ENCODE measurements at places on chromosomes 4 and X. TPM values are rescaled to one million over a fixed set of nuclear protein-coding genes. Genes with fewer than 3 reads are reported as not detected.
A peak's percentile ranks its signal among the peaks of the same experiment; 100 is the strongest.

MAGEA4 gene
- not detected for total RNA-seq

FAM53A gene
- 0.54 TPM for total RNA-seq

STATH gene
- not detected for total RNA-seq

CYTL1 gene
- not detected for total RNA-seq

SMAD1 gene
- 0.25 TPM for total RNA-seq

- peaks cover 16% of the 10 kb centered on the region for H3K27me3 ChIP-seq
- no peaks in the 10 kb centered on the region for H3K36me3 ChIP-seq
- no peak overlapping the region for H3K4me3 ChIP-seq
- H3K4me1 ChIP-seq, result no peaks in the 10 kb centered on the region
- DNase-seq, result peak; percentile 33
- no peak overlapping the region for H3K27ac ChIP-seq
Measured at GRCh38 chr4:101730291-101731117, 60.0 kb upstream of the BANK1 start.

- no peak overlapping the region for H3K4me3 ChIP-seq
- H3K4me1 ChIP-seq, result no peaks in the 10 kb centered on the region
- H3K36me3 ChIP-seq, result no peaks in the 10 kb centered on the region
- no peak overlapping the region for H3K27ac ChIP-seq
- DNase-seq, result no peak
Measured at GRCh38 chrX:17803449-17803848, 57.6 kb downstream of the RAI2 start.

DNA sequence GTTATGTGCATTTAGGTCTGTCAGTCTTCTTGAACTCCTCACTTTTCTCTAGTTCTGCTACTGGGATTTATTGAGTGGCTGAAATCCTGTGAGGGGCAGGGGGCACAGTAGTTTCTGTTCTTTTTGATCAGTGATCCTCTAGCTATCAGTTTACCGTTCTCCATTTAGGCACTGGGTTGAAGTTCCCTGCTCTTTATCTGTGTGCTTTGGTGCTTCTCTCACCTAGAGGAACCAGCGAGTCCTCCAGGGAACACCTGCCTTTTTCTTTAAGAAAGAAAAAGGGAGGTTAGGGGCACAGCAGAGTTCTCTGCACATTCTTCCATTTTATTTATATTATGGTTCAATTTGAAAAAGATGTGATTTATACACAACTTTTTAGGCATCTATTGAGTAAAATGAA is 503.0 kb upstream of the AGA start:
- no peak overlapping the region for H3K4me3 ChIP-seq
- no peaks in the 10 kb centered on the region for H3K27me3 ChIP-seq
- no peak overlapping the region for H3K27ac ChIP-seq

DNA sequence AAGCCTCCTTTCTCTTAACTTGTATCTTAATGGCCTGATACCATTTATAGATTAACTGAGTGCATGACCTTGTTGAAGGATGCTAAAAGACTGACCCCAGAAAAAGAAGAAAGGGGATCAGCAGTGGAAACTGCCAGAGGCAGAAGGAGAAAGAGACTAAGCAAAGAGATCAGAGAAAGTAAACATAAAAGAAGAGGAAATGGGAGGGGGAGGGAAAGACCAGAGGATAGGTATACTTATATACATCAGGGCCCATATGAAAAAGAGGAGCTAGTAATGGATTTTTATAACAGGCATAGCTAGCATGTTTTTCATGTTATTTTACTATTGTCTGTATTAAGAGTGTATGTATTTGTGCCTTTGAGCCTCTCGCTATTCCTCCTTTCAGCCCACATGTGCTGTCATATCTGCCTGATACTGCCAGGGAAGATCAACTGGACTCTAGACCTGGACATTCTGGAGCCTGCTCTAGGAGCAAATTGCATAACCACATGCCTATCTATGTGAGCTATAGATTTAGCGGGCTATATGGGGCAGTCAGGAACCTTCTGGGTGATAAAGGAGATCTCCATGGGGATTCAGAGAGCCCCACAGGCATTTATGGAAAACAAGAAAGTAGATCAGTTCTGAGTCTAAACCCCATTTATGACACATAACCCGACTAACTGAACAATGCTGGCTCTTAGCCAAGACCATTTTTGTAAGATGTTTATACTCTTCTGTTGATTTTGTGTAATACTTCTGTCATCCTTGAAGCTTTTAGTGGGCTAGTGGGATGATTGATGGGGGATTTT is 13.4 kb upstream of the SNX12 start:
- H3K36me3 ChIP-seq, result no peaks in the 10 kb centered on the region
- no peak for DNase-seq
- no peaks in the 10 kb centered on the region for H3K27me3 ChIP-seq
- H3K4me3 ChIP-seq, result no peak overlapping the region
- H3K4me1 ChIP-seq, result peaks cover 3% of the 10 kb centered on the region
- H3K27ac ChIP-seq, result no peak overlapping the region

DNA sequence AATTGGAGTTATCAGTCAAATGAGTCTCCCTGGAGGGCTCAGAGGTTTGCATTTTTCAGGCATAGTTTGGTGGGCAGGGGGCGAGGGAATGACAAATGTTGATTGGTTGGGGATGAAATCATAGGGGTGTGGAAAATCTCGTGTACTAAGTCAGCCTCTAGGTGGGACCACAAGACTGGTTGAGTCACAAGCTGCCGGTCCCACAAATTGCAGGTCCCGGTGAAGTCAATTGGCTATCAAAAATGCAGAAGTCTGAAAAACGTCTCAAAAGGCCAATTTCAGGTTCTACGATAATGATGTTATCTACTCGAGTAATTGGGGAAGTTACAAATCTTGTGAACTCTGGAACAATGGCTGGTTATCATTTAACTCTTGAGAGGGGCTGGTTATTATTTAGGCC is 98.8 kb upstream of the DHX15 start:
- no peak for DNase-seq
- H3K27me3 ChIP-seq, result peaks cover 9% of the 10 kb centered on the region
- H3K36me3 ChIP-seq, result no peaks in the 10 kb centered on the region
- no peak overlapping the region for H3K4me3 ChIP-seq
- no peak overlapping the region for H3K27ac ChIP-seq

GRCh38 chrX:11100281-11101035 is 10.7 kb upstream of the HCCS start:
- peaks cover under 1% of the 10 kb centered on the region for H3K27me3 ChIP-seq
- peaks cover 3% of the 10 kb centered on the region for H3K36me3 ChIP-seq
- no peak overlapping the region for H3K27ac ChIP-seq
- H3K4me3 ChIP-seq, result no peak overlapping the region

GRCh38 chr4:40524366-40525041 is 105.2 kb downstream of the RBM47 start:
- no peaks in the 10 kb centered on the region for H3K36me3 ChIP-seq
- H3K4me3 ChIP-seq, result no peak overlapping the region
- H3K27me3 ChIP-seq, result peaks cover 2% of the 10 kb centered on the region
- no peak for DNase-seq
- H3K27ac ChIP-seq, result no peak overlapping the region

GRCh38 chrX:134636851-134637250 is 21.4 kb downstream of the PLAC1 start:
- no peaks in the 10 kb centered on the region for H3K4me1 ChIP-seq
- H3K27ac ChIP-seq, result no peak overlapping the region
- no peak for DNase-seq

- H3K4me1 ChIP-seq, result no peaks in the 10 kb centered on the region
- DNase-seq, result no peak
- H3K36me3 ChIP-seq, result no peaks in the 10 kb centered on the region
- H3K4me3 ChIP-seq, result no peak overlapping the region
- no peaks in the 10 kb centered on the region for H3K27me3 ChIP-seq
Measured at GRCh38 chrX:88244066-88244465, 503.0 kb upstream of the CPXCR1 start.

GRCh38 chrX:2410279-2411020 is 90.3 kb downstream of the DHRSX start:
- no peak overlapping the region for H3K27ac ChIP-seq
- H3K4me3 ChIP-seq, result no peak overlapping the region
- no peaks in the 10 kb centered on the region for H3K27me3 ChIP-seq
- no peaks in the 10 kb centered on the region for H3K4me1 ChIP-seq
- peaks cover 24% of the 10 kb centered on the region for H3K36me3 ChIP-seq

DNA sequence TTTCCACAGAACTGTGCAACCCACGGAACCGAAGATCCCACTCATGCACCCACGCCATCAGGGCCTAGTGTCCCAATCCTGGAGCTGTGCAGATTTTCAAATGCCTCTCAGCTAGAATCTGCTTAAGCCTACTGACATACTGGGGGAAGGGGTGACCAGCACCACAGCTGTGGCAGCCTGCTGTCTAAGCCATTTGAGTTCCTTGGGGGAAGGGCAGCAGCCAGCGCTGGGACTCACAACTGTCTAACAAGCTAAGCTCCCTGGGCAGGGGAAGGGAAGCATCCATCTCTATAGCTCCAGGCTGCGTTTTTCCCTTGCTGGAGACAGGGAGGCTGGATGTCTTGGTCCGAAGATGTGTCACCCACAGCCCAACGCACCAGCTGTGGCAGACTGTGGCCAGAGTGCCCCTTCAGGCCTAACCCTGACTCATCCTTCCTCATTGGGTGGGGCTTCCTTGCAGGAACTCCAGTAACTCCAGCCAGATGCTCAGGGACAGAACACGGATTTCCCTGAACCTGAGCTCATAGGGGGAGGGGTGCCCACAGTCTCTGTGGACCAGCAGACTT is 194.8 kb downstream of the CHRDL1 start:
- H3K27ac ChIP-seq, result no peak overlapping the region
- no peaks in the 10 kb centered on the region for H3K27me3 ChIP-seq
- H3K4me1 ChIP-seq, result no peaks in the 10 kb centered on the region
- no peaks in the 10 kb centered on the region for H3K36me3 ChIP-seq

DNA sequence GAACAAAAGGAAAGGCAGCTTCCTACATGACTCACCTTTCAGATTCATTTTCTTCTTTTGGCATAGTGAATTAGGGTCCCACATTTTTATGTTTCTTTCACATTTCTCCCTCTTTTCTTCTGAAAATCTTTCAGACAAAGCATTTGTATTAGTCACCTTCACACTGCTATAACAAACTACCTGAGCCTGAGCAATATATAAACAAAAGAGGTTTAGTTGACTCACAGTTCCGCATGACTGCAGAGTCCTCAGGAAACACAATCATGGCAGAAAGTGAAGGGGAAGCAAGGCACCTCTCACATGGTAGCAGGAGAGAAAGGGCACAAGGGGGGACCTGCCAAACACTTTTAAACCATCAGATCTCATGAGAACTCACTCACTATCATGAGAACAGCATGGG is 36.9 kb downstream of the MAGEA9 start:
- no peak for DNase-seq
- H3K27ac ChIP-seq, result no peak overlapping the region
- H3K27me3 ChIP-seq, result peaks cover 5% of the 10 kb centered on the region
- H3K4me3 ChIP-seq, result no peak overlapping the region
- H3K4me1 ChIP-seq, result peaks cover 6% of the 10 kb centered on the region
